ENCODE measurements at places on chromosomes 2 and 18.

DNA sequence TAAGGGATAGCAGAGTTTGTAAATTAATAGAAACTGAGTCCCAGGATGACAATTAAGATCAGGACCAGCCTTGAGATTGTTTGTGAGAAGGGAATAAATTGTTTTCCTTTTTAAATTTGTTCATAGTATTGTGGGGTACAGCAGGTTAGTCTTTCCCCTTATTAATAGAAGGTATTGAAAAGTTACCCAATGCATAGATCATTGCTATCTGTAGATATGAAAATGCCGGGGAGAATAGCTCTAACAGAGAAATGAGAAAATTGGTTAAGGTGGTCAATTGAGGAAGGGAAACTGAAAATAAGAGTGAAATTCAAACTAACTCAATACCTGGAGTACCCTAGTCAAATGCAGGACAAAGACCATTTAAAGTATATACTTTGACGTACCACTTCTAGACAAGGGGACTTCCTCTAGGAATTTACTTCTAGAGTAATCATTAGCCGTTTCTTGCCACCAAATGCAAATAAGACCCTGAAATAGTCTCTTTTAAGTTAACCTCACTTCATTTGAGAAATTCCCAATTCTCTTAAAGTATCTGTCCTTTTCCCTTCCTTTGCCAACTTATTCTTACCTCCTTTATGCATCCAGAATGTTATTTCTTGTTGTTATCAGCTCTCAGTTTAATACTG, 1224.4 kb upstream of the LRRTM1 start:
- no peak for DNase-seq

DNA sequence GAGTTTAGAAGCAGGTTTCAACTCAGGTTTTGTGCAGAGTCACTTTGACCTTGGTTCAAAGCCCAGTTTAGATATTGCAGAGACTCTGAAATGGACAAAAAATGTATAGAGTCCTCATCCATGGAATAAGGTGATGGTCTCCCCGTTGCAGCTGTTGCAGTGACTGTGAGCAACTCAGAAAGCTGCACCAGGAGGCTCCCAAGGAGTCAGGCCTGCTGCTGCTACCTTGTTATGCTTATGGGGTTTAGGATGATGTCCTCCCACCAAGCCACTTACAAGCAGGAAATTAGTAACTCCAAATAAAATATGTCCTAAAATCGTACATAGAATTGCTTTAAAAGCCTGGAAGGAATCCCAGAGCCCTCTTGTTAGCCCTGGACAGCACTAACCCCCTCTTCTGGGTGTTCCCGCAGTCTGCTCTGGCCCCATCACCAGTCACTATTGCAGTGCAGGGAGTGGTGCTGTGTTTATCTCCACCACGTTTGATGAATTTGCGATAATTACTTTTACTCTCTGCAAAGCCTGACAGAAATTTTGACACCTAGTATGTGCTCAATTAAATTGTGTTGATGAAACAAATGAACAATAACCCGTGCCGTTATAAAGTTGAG, 189.0 kb downstream of the CNTNAP5 start:
- DNase-seq = no peak

- DNase-seq = no peak
Observed at GRCh38 chr2:154758871-154759270, 60.4 kb downstream of the KCNJ3 start.

GRCh38 chr18:62799977-62800376, 84.6 kb downstream of the PHLPP1 start:
- DNase-seq = no peak

DNA sequence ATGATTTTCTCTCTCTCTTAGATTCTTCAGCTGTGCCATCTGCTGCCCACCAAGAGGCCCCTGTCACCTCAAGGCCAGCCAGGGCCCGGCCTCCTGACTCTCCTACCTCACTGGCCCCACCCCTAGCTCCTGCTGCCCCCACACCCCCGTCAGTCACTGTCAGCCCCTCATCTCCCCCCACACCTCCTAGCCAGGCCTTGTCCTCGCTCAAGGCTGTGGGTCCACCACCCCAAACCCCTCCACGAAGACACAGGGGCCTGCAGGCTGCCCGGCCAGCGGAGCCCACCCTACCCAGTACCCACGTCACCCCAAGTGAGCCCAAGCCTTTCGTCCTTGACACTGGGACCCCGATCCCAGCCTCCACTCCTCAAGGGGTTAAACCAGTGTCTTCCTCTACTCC, 9.4 kb upstream of the GMPPA start:
- DNase-seq = no peak

- no peak for DNase-seq
Observed at GRCh38 chr18:54787616-54788015, 40.7 kb upstream of the RAB27B start.

GRCh38 chr2:120743657-120744056, 8.0 kb downstream of the GLI2 start:
- DNase-seq = no peak

DNA sequence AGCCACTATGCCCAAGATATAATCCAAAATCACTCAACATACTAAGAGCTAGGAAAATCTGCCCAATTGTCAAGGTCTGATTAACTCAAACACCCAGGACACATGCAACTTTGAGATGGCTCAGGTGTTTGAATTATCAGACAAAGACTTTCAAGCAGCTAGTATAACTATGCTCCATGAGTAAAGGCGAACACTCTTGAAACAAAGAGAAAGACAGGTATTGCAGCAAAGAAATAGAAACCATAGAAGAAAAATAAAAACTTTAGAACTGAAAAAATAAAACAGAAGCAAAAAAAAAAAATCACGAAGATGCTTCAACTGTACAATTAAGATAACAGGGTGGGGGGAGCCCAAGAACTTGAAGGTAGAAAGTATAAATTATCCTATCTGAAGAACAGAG, 214.2 kb downstream of the EIPR1 start:
- DNase-seq = no peak

- DNase-seq = no peak
Observed at GRCh38 chr2:143501106-143501676, 372.0 kb downstream of the ARHGAP15 start.

- DNase-seq = no peak
Observed at GRCh38 chr18:49101236-49101635, 150.5 kb upstream of the SMAD7 start.

DNA sequence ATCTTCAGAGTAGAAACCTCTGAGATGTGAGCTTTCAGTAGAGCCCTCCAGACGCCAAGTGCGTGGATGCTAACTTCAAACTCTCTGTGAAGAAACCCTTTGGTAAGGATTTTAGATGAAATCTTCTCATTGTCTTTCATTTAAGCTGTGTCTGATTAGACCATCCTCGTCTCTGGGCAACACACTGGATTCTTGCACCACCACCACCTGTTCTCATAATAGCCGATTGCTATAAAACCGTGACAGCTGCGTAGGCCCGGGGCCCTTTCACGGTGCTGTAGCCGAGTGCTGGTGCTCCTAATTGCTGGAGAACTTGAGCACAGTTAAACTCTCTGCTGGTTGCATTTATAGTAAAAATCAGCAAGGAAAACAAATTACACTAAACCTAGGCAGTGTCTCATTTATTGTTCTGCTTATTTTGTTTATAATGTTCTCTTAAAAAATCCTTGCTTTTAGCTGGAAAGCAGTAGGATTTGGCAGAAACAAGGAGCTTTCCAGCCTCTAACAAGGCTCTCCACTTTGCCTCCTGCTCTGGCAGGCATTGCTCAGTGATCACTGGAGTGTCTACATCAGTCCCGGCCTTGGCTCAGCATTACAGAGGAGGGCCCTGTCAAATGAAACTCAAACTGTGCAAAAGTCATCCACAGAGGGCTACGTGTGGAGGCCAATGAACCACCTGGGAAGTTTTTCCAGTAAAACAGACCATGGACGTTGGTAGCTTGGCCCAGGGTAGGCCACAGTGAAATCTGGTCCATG, 40.9 kb upstream of the MBP start:
- no peak for DNase-seq

DNA sequence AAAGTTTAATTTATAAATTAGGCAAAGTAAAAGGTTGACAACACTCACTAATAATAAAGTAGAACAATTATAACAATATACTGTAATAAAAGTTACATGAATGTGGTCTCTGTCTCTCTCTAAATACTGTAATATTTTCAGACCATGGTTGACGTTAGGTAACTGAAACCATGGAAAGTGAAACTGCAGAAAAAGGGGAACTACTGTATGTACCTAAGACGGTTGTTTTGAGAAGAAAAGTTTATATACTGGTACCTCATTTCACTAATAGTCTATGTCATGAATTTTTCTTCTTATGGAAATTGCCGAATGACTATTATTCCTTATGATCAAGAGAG, 166.7 kb upstream of the ZNF521 start:
- DNase-seq = no peak

GRCh38 chr2:38441346-38441745, 64.3 kb upstream of the ATL2 start:
- no peak for DNase-seq

GRCh38 chr2:3075991-3076340, 301.7 kb downstream of the EIPR1 start:
- DNase-seq = no peak

DNA sequence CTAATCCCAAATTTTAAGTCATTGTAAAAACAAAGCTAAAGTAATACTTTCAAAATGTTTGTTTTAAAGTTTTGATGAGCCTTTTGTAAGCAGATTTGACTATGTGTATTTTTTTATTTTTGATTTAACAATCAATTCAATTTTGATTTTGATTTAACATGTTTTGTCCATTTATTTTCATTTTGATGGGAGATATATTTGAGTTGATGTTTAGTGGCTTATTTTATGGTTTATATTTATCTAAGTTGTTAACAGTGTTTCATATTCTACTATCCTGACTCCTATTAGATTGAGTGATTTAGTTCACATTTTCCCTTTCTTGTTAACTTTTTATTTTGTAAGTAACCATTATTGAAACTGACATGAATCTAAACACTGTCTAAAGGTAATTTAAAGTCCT, 44.7 kb downstream of the TMEM18 start:
- no peak for DNase-seq

GRCh38 chr2:60536746-60537145, 16.7 kb downstream of the BCL11A start:
- DNase-seq = no peak

DNA sequence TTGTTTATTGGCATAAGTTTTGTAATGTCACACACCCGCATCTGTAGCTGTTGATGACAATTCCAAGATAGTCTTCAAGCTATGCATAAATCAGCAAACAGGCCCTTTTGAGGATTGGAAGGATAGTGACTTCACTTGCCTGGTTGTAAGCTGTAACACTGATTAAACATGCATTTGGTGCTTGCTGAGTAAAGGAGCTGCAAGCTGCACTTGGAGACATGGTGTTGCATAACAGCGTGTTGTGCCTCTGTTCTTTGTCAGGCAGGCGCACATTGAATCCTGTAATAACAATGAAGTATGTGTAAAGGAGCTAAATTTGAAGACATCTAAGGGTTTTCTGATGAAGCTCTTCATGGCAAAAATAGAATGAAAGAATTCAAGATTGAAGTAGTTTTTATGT, 68.7 kb upstream of the TTC27 start:
- no peak for DNase-seq

DNA sequence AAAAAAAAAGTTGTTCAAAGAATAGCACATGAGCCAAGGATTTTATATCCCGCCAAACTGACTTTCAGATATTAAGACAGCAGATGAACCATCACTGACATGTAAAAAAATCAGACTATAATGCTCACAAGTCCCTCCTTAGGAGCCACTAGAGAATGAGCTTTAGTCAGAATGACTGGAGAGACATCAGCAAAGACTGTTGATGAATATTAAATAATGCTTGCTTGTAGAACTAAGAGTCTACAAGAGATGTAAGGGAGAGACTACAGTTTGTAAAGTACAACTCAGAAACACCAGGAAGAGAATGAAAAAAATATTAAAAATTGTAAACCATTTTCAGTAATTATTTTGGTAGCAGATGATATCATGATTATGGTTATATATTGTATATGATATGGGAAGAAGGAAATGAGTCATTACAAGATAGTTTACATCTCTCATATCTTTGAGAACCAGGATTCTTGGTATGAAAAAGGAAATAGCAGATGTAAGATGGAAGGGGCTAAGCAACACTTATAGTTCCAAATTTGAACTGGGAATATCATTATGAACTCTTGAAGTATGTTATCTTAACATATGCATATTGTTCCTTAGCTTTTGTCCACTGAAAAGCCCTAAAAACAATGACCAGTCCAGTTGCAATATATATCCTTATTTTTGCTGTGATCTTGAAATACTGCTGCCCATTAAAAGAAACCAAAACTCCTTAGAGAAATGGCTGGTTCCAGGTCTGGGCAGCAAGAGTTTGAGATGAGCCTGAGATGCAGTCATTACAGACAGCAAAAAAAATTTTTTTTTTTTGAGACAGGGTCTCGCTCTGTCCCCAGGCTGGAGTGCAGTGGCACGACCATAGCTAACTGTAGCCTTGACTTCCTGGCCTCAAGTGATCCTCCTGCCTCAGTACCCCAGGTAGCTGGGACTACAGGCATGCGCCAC, 55.7 kb downstream of the PTPN2 start:
- DNase-seq = no peak

GRCh38 chr18:57410749-57411148, 24.4 kb upstream of the ONECUT2 start:
- no peak for DNase-seq

DNA sequence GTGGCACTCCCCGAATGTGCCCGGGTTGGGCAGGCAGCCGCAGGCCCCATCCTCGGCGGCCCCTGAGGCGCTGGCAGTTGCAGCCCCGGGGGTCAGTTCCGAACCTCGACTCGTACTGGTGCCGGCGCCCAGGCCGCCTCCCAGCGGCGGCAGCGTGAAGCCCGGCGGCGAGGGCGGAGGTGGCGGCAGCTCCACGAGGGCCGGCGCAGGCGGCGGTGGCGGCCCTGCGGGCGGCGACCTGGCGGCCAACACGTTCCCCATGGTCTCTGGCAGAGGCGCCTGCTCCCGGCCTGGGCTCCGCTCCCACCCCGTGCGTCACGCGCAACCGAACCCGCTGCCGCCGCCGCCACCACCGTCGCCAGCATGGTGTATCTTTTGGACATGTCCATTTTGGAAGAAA, 196.3 kb downstream of the CCDC74A start:
- DNase-seq = no peak

DNA sequence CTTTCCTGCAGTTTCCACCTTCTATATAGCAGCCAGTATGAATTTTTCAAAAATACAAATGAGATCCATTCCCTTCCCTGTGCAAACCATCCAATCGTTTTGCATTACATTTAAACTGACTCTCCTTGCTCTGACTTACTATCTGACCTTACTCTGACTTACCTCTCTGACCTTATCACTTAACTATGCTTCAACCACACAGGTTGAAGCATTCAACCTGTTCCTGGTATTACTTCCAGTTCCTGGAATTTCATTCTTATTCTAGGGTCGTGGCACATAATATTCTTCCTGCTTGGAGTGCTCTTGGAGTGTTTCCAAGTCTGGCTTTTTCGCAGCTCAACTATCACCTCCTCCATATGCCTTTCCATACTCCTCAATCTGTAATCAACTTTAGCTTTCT, 850.6 kb upstream of the CHAC2 start:
- DNase-seq = no peak

- no peak for DNase-seq
Observed at GRCh38 chr18:27164905-27165304, 20.2 kb downstream of the CHST9 start.

GRCh38 chr2:104584393-104584792, 269.5 kb upstream of the POU3F3 start:
- DNase-seq = no peak

Measured in activated T-cell treated with anti-CD3 and anti-CD28 coated beads for 4 hours (primary cell).